Activated CD8-positive, alpha-beta memory T cell treated with anti-CD3 and anti-CD28 coated beads, Interleukin-2, amount 50 U/mL, for 4 hours (primary cell): ENCODE measurements at places on chromosomes 1 and 21.

DNA sequence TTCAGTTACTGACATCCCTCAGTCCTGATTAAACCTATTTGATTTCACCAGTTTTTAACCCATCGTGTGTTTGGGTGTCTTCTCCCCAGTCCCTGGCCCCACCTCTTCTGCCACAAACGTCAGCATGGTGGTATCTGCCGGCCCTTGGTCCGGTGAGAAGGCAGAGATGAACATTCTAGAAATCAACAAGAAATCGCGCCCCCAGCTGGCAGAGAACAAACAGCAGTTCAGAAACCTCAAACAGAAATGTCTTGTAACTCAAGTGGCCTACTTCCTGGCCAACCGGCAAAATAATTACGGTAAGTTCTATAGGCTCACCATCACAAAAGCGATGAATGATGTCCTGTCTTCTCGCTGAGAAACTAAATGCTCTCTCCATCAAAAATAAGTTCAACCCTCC is 28.7 kb downstream of the NBPF3 start:
- no peak for DNase-seq

DNA sequence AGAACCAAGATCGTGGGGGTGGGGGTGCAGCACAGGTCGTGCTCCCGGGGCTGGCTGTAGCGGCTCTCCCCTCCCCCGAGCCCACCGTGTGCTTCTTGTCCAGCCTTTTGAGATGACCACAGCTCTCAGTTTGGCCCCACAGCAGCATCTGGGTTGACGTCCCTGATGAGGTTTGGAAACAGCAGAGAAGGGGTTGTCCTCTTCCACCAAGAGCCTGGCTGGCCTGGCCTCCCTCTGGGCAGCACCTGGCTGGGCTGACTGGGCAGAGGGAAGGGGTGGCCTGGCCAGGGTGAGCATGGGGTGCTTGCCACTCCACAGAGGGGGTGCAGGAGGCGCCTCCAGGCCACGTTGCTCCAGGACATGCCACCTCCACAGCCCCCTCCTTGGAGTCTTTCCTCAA is 61.5 kb downstream of the SKI start:
- DNase-seq = no peak

DNA sequence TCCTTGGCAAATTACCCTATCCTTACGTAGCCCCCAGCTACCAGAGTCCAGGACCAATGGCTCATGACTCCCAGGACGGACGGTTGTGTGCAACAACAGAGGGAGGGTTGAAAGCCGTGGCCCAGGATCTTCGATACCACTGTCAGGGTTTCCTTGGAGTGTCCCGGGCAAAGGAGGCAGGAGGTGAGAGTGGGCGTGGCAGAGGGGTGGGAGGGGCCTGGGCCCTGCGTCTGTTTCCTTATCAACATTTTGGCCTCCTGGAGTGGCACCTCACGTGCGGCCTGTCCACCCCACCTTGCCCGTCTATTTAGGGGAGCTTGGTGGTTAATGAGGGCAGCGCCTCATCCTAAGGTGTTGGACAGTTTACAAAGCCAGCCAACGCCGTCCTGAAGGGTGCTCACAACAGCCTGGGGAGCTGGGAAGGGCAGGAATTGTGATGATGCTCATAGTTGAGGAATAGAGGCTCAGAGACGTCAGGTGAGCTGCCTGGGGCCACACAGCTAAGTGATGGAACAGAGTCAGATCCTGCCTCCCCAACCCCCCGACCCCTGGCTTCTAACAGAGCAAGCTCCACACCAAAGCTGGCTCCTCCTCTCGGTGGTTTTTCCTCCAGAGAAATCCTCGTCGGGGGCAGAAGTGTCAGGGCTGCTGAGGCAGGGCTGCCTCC is 17.4 kb upstream of the ARHGEF10L start:
- no peak for DNase-seq

GRCh38 chr1:162626761-162627160 is 5.5 kb upstream of the DDR2 start:
- no peak for DNase-seq

GRCh38 chr1:196152086-196152485 is 456.2 kb downstream of the KCNT2 start:
- no peak for DNase-seq
